ENCODE measurements at places on chromosomes 1 and 21.

- DNase-seq = no peak
Measured at GRCh38 chr21:45438391-45439145, 33.6 kb downstream of the COL18A1 start.

GRCh38 chr1:67250051-67250653 is 57.5 kb upstream of the IL12RB2 start:
- DNase-seq = no peak

DNA sequence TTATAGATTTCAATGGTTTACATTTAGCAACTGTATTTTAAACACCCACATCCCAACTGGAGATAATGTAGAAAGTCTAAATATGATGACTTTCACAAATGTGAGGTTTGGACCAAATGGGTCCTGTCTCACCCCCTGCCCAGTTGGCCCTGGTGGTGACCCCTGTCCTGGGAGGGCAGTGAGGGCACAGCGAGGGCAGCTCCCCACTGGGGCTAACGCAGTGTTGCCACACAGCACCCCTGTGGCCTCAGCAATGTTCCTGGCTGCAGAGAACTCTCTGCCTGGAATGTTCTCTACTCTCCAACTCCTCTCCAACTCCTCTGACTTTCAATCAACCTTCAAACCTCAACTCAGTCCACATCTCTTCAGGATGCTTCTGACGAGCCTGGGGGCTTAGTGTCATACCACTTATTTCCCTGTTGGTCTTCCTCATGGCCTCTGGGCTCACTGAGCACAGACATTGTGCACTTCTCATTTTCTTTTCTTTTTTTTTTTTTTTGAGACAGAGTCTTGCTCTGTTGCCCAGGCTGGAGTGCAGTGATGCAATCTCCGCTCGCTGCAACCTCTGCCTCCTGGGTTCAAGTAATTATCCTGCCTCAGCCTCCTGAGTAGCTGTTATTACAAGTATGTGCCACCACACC is 25.8 kb downstream of the KCNA10 start:
- no peak for DNase-seq

DNA sequence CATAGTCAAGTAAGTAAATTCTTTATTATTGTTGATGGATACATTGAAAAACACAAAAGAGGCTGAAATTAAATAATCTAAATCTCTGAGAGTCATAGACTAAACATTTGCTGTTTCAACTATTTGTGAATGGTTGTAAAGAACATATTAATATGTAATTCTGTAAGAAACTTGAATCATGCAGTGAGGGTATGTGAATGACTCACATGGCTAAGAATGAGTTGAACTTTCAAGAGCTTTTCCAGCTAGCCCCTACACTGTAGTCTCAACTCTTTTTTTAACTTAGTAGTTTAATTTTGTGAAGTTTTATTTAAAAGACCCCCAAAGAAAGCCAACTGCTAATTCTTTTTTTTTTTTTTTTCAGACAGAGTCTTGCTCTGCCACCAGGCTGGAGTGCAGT is 588.1 kb downstream of the DPYD start:
- DNase-seq = no peak

DNA sequence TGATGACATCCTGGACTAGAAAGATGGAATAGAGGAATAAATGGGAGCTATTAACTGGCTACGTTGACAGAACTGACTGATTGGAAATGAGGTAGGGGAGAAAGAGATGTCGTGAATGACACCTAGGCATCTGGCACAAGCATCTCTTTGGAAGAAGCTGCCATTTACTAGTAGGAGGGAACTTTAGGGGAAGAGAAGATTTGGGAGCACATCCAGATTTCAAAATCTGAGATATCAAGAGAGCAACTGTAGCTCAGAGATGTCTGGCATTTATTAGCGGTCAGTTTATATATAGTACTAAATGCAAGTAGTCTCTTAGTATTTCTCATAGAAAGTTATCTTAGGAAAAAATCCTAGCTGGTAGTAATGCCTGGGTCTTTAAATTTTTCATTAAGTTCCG is 131.9 kb upstream of the C1orf105 start:
- DNase-seq = no peak

DNA sequence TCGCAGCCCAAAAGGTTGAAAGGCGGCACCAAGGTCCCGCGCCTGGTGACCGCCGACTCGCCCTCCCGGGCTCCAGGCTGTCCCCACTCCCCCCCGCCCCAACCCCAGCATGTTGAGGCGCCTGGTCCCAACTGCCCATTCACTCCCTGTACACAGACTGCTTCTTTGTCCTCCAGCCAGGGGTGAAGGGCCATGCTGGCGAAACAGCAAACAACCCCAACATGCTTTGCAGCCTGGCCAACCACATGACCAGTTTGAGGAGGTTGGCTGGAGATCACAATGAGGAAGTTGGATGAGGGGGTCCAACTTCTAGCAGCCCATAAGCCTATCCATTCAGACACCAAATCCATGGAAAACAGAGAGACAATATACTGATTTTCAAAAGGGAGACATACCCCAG is 13.5 kb downstream of the PDE9A start:
- no peak for DNase-seq

Data from NCI-H345 (cell line).